ENCODE measurements at places on chromosomes 12 and 14. TPM values are rescaled to one million over a fixed set of nuclear protein-coding genes. Genes with fewer than 3 reads are reported as not detected.

PTHLH gene
- not detected for total RNA-seq

DNA sequence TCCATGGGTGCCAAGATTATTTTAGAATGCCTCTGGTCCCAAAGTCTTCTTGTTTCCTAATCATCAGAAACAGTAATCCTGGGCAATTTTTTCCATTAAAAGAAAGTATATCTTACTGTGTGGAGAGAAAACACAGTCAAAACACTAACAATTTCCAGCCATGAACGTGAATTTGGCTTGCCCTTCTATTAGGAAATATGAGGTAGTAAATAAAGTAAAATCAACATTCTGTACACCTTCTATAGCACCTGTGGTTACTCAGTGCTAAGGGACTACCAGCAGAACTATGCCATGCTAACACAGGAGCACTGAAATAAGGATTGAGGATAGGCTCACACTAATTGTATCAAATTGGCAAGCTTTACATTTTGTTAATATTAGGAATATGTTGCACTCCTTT is 60.1 kb downstream of the NTN4 start:
- no peaks in the 10 kb centered on the region for H3K36me3 ChIP-seq
- H3K4me3 ChIP-seq: no peak overlapping the region
- peaks cover 8% of the 10 kb centered on the region for H3K27me3 ChIP-seq
- H3K27ac ChIP-seq: no peak overlapping the region
- no peak for DNase-seq

- no peak overlapping the region for H3K4me3 ChIP-seq
- no peak for DNase-seq
- peaks cover 4% of the 10 kb centered on the region for H3K4me1 ChIP-seq
Measured at GRCh38 chr12:72272731-72273498, 745 bp downstream of the TRHDE start.

DNA sequence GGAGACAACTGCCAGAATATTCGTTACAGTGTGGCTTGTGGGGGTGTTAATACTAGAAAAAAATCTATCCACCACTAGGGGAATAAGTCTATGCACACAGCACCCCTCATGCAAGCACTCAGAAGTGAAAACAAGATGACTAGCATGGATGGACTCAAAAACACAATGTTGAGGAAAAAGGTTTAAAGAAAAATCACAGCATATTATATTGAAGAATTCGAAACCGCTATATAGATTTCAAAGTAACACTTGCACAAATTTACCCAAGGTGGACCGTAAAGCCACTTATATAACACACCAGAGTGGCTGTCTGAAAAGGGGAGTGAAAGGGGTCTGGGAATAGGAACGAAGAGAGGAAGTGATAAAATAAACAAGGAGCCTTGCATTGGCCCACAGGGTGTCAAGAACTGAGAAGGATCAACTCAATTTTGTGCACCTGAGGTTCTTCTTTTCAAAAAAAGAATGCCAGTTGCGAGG is 544 bp downstream of the ABCD4 start:
- DNase-seq: no peak
- H3K36me3 ChIP-seq: peaks cover 12% of the 10 kb centered on the region
- peak overlapping the region; percentile 99 for H3K4me3 ChIP-seq
- H3K27me3 ChIP-seq: no peaks in the 10 kb centered on the region
- peaks cover 22% of the 10 kb centered on the region for H3K4me1 ChIP-seq

DNA sequence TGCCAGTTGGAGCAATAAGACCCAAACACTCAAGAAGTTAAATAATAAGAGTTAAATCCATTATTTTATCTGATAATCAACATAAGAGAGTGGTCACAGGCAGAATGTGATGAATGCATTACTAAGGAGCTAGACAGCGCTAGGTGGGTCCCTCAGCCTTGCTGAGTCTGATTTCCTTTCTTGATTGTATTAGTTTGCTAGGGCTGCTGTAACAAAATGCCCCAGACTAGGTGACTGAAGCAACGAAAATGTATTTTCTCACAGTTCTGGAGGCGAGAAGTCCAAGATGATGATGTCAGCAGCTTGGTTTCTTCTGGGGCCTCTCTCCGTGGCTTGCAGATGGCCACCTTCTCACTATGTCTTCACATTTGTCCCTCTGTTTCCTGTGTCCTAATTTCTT is 8.2 kb upstream of the CCDC177 start:
- no peaks in the 10 kb centered on the region for H3K36me3 ChIP-seq
- no peak for DNase-seq
- peaks cover 18% of the 10 kb centered on the region for H3K4me1 ChIP-seq
- peaks cover 19% of the 10 kb centered on the region for H3K27me3 ChIP-seq
- H3K27ac ChIP-seq: no peak overlapping the region

DNA sequence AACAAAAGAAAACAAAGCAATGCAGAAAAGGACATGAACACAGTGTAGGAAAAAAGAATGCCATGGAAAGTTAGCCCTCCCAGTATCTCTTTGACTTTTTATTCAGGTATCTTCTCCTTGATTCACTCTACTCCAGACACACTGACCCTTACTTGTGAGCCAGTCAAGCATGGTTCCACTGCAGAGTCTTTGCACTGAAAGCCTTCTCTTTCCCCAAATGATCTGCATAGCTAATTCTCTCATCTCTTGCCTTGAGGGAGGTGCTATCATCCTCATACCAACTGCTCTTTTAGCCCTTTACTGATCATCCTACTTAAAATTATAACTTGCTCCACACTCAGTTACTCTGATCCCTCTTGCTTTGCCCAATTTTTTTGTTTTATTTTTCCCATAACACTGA is 101.2 kb upstream of the SLC16A7 start:
- H3K4me1 ChIP-seq: peaks cover 1% of the 10 kb centered on the region
- no peaks in the 10 kb centered on the region for H3K27me3 ChIP-seq
- DNase-seq: no peak
- H3K36me3 ChIP-seq: no peaks in the 10 kb centered on the region

DNA sequence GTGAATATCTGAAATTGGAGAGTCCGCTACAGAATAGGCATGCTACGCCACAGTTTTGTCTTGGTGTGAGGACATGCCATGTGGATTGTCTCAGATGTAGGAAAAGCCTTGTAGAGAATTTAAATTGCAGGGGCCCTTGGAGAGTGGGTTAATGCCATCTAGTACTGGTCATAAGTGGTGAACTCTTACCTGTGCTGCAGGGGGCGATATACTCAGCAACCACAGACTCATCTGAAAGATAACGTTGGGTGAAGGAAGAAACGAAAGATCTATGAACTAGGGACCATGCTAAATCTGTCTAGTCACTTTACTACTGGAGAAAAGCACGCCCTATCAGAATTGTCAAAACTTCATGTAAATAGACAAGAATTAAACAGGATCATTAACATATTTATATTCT is 33.7 kb upstream of the A2M start:
- H3K27me3 ChIP-seq: no peaks in the 10 kb centered on the region
- no peak overlapping the region for H3K4me3 ChIP-seq
- H3K36me3 ChIP-seq: no peaks in the 10 kb centered on the region
- H3K27ac ChIP-seq: no peak overlapping the region
- no peak for DNase-seq
- no peaks in the 10 kb centered on the region for H3K4me1 ChIP-seq

- no peak overlapping the region for H3K4me3 ChIP-seq
- DNase-seq: no peak
- no peak overlapping the region for H3K27ac ChIP-seq
- no peaks in the 10 kb centered on the region for H3K27me3 ChIP-seq
Measured at GRCh38 chr12:90628213-90628612, 326.8 kb downstream of the CCER1 start.

All from activated T-helper 1 cell treated with anti-CD3 and anti-CD28 coated beads, Interleukin-12 subunit alpha, Interleukin-12 subunit beta, Interleukin-2, Interleukin-4 antibody, amounts not matched to agents 30 ng/mL and 10 ng/mL and 1 ng/mL, durations not matched to agents 14 hours and 24 hours and 36 hours (primary cell).